Naive thymus-derived CD8-positive, alpha-beta T cell (primary cell): ENCODE measurements at places on chromosomes 1 and 21. TPM values are rescaled to one million over a fixed set of nuclear protein-coding genes. Genes with fewer than 3 reads are reported as not detected.

Gene C2CD4D
- not detected for total RNA-seq

Gene FCGR2B
- 3.1 TPM for total RNA-seq

DNA sequence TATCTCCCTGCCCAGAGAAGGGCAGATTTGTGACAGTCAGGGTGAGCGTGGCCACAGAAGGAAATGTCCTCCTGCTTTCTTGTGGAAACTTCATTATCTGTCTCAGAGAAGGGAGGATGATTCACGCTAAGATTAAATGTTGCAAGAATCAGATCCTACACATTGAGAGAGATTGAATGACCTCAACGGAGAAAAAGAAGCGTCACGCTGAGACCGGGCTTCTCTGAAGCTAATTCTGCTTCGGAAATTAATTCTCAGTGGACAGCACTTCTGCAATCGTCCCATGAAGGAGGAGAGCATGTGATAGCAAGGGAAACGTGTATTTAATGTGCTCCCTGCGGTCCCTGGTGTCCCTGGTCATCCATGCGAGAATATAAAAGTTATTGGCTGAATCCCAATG, 19.8 kb upstream of the C1orf21 start:
- DNase-seq = no peak
- H3K27ac ChIP-seq = no peak overlapping the region
- H3K4me3 ChIP-seq = no peak overlapping the region
- no peaks in the 10 kb centered on the region for H3K36me3 ChIP-seq

Gene SPRR5
- total RNA-seq = not detected

DNA sequence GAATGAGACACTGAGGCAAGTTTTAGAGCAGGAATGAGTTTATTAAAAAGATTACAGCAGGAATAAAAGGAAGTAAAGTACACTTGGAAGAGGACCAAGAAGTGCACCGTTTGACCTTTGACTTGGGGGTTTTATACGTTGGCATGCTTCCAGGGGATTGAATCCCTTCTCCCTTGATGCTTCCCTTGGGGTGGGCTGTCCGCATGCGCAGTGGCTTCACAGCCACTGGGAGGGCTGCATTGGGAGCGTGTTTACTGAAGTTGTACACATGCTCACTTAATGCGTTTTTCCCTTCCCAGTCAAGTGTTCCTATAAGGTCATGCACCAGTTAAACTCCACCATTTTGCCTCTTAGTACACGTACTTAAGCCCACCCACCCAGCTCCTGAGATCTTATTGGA, 72.4 kb upstream of the MARK1 start:
- no peaks in the 10 kb centered on the region for H3K4me1 ChIP-seq
- no peaks in the 10 kb centered on the region for H3K36me3 ChIP-seq
- DNase-seq = no peak
- H3K27ac ChIP-seq = no peak overlapping the region
- peaks cover 18% of the 10 kb centered on the region for H3K27me3 ChIP-seq

GRCh38 chr1:107141491-107142126, 770 bp downstream of the NTNG1 start:
- H3K27me3 ChIP-seq = peaks cover 60% of the 10 kb centered on the region
- DNase-seq = no peak
- H3K36me3 ChIP-seq = no peaks in the 10 kb centered on the region
- H3K4me3 ChIP-seq = peak overlapping the region; percentile 92
- H3K4me1 ChIP-seq = peaks cover 23% of the 10 kb centered on the region
